ENCODE measurements at places on chromosomes 2 and 18.

GRCh38 chr18:62170857-62171256, 16.0 kb downstream of the PIGN start:
- no peak for DNase-seq

- no peak for DNase-seq
These were observed 6.8 kb downstream of the KCNK3 start for GRCh38 chr2:26699295-26699694.

- no peak for DNase-seq
These were observed 25.3 kb downstream of the MMADHC start for GRCh38 chr2:149562324-149562723.

GRCh38 chr2:127140538-127140937, 33.6 kb upstream of the BIN1 start:
- DNase-seq, result no peak

GRCh38 chr18:79575891-79576685, 103.5 kb upstream of the CTDP1 start:
- peak; percentile 71 for DNase-seq

DNA sequence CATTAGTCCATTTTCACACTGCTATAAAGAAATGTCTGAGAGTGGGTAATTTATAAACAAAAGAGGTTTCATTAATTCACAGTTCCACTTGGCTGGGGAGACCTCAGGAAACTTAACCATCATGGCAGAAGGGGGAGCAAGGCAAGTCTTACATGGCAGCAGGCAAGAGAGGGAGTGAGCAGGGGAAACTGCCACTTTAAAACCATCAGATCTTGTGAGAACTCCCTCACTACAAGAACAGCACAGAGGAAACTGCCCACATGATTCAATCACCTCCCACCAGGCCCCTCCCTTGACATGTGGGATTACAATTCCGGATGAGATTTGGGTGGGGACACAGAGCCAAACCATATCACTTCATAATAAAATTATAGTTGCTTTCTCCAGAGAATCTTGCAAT, 365.5 kb upstream of the ID2 start:
- DNase-seq, result no peak

DNA sequence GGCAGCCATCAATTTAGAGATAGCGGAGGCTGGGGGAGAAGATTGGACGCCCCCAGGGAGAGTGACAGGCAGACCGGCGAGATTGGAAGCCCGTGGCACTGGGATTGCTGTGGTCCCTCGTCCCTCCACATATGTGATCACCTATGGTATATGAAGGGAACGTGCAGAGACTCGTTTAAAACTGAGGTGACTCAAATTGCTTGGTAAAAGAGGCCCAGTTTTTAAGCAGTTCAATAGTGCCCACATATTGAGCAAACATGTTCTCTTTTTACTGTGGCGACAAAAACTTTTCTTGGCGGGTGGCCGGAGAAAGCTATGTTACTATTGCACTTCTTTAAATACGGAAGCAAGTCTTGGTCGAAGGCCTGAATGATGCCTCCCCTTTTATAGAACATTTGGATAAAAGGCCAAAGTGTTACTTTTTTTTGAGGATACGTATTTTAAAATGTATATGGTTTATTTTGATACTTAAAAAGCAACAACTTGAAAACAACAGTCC, 9.1 kb downstream of the B3GNT2 start:
- no peak for DNase-seq

- DNase-seq, result no peak
These were observed 193 bp downstream of the MBOAT2 start for GRCh38 chr2:9003366-9003615.

GRCh38 chr2:62221141-62221540, 25.2 kb downstream of the B3GNT2 start:
- DNase-seq, result no peak
